Type B pancreatic cell (in vitro differentiated cells): ENCODE measurements at places on chromosomes 7 and 10.

DNA sequence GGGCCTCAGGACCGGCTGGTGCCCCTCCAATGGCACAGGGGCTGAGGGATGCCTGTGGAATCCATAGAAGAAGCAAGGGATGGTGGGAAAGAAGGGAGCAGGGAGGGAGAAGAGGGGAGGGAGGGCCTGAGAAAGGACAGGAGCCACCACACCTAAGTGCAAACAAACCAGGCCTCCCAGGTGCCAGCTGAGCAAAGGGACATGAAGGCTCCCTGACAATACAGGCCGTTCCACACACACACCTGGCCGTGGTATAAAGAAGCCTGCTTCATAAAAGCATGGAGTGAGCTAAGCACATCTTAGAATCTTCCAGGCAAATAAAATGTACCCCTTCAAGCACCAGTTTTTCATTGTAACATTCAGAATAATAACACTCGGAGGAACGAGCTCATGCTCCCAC is 54.0 kb downstream of the OAT start:
- no peak for DNase-seq

- DNase-seq = no peak
These were observed 20.1 kb downstream of the ITGB1 start for GRCh38 chr10:32937911-32938424.

GRCh38 chr7:120760050-120760449 is 97.9 kb downstream of the TSPAN12 start:
- no peak for DNase-seq

GRCh38 chr7:134985894-134986362 is 380 bp upstream of the AGBL3 start:
- DNase-seq = no peak

GRCh38 chr10:62869958-62870357 is 53.8 kb upstream of the EGR2 start:
- no peak for DNase-seq

DNA sequence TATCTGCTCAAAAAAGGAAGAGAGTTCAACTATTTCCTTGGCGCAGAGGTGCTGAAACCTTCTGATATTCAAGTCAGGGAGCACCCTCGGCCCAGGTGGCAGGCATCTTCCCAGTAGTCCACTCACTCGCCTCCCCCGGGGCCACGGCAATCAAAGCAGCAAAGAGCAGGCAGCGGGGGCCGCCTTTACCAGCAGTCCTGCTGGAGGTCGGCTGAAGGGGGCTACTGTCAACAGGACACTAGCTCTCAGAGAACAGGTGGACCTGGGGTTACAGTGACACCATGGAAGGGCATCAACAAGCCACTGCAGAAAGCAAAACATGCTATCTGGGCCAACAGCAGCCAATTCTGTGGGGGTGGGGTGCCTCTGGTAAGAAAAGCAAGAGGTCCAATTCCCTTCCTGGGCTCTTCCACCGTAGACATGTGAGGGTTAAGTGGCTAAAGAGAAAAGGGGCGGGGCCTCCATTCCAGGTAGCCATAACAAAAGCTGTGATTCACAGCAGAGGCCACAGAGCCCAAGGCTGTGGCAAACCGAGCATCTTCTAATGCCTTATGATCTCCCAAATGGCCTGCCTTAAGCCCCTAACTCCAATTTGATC is 9.4 kb downstream of the FZD9 start:
- DNase-seq = no peak

DNA sequence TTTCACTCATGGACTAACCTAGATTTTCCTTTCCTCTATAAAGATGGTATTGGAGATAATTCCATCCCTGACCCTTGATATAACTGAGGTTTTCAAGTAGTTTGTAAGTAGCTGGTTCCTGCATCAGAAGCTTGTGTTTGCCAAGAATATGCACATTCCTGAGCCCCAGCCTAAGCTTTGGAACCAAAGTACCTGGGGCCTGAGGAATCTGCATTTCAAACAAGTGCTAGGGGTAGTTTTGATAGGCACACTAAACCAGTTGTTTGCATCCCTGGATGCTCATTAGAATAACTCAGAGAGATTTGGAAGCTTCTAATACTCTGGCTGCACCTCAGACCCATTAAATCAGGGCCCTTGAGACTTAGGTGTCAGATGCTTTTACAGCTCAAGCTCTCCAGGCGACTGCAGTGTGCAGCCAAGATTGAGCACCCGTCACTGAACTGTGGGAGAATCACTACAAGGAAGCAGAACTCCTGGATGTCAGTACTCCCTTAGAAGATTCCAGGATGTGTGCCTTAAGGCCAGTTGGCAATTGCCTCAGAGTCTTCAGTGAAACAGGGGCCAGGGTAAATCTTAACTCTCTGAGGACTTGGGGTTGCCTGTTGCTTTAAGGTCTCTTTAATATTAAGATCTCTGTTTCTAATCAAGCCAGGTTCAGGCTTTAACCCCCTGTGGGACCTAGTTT is 565.0 kb downstream of the REEP3 start:
- no peak for DNase-seq

DNA sequence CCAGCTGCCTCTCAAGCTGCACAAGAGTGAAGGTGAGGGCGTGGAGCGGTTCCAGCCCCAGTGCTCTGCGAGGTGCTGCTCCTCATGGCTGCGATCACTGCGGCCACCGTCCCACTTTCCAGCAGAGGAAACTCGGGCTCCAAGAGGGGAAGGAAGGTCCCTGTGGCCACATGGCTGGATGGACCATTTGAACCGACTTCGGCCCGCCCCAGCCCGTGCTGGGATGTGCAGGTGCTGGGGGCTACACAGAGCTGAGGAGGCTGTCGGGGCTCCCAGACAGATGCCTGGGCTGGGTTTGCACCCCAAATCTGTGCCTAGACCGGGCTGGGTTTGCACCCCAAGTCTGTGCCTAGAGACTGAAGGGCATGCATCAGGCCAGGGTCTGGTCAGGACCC is 186.6 kb downstream of the DNAJB6 start:
- DNase-seq = no peak

- no peak for DNase-seq
These were observed 22.7 kb downstream of the HKDC1 start for GRCh38 chr10:69242852-69243212.

- DNase-seq = no peak
These were observed 192.2 kb upstream of the HPS1 start for GRCh38 chr10:98638920-98639319.

DNA sequence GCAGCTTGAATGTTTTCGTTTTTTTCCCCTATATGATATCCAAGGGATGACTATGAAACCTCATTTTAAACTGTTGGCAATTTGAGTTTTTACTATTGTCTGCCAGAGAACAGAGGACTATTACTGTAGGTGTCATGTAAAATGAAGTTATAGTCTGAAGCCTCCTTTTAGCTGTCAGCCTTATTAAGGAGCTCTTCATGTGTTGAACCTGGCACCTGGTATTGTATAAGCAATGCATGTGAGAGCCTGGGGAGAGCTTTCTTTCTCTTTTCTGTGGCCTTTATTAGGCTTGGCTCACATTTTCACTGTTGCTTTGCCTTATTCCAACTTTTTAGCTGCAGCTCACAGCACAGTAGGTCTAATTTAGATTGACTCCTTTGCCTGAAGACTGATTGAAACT is 119.1 kb upstream of the FOXP2 start:
- no peak for DNase-seq

DNA sequence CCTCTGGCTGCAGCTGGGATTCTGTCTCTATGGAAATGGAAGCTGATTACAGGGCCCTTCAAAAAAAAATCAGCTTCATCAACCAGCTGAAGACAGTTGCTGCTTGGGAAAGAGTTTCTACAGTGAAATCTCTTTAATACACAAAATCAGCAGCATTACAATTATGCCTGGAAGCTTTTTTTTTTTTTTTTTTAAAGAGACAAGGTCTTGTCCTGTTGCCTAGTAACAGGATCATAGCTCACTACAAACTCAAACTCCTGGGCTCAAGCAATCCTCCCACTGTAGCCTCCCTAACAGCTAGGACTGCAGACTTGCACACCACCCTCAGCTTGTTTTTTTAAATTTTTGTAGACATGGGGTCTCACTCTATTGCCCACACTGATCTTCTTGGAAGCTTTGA is 94.5 kb downstream of the OR13A1 start:
- no peak for DNase-seq

DNA sequence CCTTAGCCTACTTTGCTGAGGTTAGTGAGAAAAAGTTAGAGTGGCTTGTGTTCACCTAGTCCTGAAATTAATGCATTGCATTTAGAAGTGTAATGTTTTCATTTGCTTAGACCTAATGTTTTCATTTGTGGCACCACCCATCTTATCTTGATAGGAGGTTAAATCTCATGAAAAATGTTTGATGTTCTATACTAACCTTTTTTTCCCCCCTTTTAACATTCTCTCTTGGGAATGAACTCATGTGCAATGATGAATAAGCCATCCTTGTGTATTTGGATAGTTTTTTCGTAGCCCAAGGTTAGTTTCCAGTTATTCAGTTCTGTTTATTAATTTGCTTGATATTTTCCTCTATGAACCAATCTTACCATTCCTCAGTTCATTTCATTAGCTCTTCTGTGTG is 2.8 kb downstream of the FHIP2A start:
- DNase-seq = no peak

DNA sequence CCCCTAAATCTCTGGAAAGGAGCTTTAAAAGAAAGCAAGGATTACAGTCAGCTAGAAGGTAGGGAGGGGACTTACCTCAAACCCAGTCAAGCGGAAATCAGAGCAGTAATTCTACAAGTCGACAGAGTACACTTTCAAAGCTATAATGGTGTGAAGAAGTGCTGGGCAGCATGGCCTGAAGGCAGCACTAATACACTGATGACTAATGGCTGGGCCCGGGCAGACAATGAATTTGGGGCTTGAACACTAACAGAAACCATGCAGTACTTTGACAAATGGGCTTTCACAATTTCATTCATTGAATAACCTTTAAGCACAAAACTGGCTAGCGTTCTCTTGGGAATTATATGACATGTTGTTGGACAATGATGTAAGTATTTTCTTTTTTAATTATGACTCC is 4.7 kb downstream of the GLI3 start:
- no peak for DNase-seq

DNA sequence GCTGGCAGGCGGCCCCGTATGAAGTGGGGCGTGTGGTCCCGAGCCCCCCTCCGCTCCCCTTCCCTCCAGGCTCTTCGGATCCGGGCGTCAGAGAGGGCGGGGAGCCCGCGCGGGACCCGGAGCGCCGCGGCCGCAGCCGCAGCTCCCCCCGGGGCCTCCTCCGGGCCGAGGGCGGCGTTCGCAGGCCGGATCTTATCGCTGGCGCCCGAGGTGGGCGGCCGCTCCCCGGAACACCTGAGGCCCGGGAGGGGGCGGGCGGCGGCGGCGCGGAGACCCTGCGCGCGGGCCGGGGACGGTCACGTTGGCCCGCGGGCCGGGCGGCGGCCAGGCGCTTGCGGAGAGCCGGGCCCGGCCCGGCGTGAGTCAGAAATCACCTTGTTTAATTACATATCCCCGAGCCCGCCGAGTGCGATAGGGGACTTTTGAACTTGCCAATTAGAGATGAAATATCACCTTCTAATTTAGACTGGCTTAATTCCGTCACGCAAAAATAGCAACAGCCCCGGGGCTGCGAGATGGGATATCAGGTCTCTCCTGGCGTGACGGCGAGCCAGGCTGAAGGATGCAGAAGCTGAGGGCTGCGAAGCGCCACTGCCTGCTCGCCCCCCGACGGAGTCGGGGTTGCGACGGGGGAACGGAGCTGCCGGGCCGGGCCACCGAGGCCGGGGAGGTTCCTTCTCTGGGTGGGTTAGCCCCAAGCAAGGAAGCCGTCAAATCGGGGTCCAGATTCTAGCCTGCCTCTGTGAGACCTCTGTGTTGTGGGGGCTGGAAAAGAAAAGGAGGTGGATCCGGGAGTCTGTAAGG is 43.4 kb downstream of the LDB3 start:
- no peak for DNase-seq

DNA sequence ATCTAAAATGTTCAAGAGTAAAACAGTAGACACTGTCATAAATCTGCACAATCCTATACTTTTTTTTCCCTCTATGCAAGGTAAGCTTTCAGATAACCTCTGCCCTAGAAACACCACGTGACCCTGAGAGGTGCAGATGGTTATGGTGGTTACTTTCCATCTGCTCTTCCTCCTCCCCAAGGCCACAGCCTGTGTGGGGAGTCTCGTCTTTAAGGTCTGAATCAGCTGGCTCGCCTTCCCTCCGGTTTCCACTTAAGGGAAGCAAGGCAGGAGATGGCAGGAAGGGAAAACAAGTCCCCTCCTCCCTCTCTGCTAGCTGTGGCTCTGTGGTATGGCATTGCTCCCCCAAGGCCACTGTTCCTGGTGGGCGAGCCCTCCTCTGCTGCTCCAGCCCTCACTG is 181.8 kb downstream of the GLI3 start:
- DNase-seq = no peak

GRCh38 chr7:2869981-2870380 is 25.9 kb upstream of the GNA12 start:
- DNase-seq = no peak

- DNase-seq = no peak
These were observed 1.9 kb downstream of the GSTK1 start for GRCh38 chr7:143265017-143265693.

DNA sequence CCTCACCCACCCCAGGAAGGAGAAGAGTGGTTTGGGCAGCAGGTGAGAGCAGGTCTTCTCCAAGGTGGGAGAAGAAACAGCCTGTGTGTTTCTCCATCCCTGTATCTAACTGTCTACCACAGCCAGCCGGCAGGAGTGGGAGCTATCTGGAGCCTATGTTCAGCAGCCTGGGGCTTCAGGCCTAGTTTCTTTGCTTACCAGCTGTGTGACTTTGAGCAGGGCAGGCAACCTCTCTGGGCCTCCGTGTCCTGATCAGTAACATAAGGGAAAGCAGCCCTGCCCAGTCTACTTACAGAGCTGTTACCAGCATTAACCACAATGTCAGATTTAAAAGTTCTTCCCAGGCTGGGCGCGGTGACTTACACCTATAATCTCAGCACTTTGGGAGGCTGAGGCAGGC is 450.7 kb upstream of the ZMIZ1 start:
- DNase-seq = no peak

DNA sequence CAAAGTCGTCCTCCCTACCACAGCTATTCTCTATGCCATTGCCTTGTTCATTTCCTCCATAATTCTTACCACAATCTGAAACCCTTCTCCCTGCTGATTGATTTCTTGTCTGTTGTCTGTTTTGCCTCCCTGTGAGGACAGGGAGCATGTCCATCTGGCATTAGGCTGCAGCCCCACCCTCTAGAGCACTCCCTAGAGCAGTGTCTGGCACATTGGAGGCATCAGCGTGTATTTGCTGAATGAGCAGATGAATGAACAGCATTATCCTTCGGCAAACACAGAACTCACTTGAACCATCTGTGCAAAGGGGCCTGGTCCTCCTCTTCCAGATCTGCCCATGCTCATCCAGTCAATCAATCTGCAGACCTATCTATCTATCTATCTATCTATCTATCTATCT is 5.1 kb upstream of the DMBT1 start:
- DNase-seq = no peak

DNA sequence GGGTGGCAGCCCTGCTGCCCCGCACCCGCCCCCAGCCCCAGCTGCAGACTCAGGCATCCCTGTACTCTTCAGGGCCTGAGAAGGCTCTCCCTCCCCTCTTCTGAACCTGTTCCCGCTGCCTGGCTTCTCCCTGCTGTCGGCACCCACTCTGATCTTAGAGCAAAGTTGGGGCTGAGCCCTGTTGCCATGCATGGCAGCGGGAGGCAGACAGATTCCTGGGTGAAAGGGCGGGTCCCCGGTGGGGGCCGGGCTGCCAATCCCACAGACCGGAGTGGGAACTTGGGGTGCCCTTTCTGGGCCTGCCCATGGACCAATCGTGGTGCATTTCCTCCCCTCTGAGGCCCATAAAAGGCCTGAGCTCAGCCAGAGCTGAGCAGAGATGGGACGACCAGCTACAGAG is 80.7 kb downstream of the SPDYE5 start:
- no peak for DNase-seq

- DNase-seq = no peak
These were observed 1.2 kb downstream of the PRSS1 start for GRCh38 chr7:142750321-142750938.

- no peak for DNase-seq
These were observed 500.4 kb downstream of the GFRA1 start for GRCh38 chr10:115772606-115773005.
